Activated CD4-positive, alpha-beta T cell treated with anti-CD3 and anti-CD28 coated beads for 36 hours (primary cell): ENCODE measurements at places on chromosomes 2 and 18.

DNA sequence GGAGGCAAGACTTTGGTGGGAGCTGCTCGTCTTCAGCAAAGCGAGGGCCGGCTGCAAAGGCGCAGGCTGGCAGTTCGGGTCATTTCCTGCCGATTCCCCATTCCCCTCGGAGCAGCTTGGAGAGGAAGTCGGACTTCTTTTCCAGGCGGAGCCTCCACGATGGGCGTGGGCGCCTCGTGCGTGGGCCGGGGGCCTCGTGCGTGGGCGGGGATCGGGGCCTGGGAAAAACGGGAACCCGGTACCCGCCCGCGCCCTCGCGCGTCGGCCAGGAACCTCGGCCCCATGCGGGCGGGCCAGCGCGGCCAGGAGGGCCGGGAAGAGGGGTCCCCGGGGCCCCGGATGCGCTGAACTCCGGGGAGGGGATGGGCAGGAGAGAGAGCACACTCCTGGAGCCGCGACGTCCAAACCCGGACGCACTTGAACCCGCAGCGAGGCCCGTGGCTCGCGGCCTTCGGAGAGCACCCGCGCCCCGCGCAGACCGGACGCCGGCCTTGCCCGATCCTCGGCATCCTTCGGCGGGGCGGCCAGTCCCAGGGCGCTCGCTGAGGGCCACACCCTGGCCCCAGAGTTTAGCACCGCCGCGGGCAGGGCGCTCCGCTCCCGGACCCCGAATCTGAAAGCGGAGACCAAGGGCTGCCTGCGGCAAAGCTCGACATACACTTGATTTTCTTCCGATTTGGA is 368.4 kb downstream of the MTX2 start:
- peak; percentile 9 for DNase-seq

DNA sequence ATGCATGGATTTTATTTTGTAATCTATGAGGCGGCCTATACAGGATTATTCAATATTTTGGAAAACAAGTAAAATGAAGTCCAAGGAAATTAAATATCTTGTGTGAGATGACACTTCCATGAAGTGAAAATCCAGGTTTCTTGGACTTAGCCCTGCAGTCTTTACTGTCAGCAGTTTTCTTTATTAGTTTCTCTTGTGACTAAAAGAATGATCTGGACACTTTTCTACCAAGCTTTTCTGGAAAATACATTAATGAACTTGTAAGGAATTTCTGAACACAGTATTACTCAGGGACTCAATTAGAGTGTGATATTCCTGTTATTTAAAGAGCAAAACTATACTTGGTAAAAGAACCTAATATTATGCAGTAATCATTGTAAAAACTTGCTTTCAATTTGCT is 610.4 kb upstream of the SLC8A1 start:
- DNase-seq, result no peak

GRCh38 chr2:68736086-68736485 is 1.5 kb downstream of the ARHGAP25 start:
- no peak for DNase-seq

GRCh38 chr2:39954346-39954745 is 175.3 kb upstream of the THUMPD2 start:
- DNase-seq, result no peak

DNA sequence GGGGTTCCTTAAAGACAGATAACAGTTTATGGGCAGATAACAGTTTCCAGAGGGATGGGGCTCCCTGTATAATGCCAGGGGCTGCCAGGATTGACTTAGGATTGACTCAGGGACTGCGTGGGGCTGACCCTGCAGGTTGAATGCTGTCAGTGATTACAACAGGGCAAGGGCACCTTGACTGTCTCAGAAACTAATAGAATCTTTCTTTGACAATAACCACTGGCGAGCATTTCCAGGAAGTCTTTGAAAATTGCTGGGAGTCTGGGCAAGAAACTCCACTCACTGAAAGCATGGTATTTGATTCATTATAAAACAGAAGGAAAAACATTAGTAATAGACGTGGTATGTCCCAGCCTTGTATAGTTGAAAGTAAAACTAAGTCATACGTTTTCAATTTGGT is 101.0 kb downstream of the GPD2 start:
- no peak for DNase-seq

GRCh38 chr2:54586062-54586461 is 129.9 kb downstream of the SPTBN1 start:
- no peak for DNase-seq

DNA sequence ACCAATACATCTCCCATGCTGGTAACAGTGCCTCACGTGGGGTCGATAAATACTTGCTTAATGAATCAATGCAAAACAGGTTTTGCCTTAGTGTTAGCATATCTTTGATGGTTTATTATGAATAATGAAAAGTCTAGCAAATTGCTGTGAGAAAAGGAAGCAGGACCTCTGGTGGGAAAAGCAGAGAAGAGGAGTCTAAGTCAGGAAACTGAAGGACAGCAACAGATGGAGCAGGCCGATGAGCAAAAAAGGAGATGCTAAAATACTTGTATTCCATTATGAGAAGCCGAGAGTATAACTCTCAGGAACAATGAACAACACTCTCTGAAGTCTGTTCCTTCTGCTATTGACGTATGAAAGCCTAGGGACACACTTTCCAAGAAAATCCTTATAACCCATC is 555.2 kb upstream of the KLHL29 start:
- no peak for DNase-seq

- no peak for DNase-seq
Observed at GRCh38 chr2:30960213-30960612, 153.0 kb upstream of the CAPN13 start.

DNA sequence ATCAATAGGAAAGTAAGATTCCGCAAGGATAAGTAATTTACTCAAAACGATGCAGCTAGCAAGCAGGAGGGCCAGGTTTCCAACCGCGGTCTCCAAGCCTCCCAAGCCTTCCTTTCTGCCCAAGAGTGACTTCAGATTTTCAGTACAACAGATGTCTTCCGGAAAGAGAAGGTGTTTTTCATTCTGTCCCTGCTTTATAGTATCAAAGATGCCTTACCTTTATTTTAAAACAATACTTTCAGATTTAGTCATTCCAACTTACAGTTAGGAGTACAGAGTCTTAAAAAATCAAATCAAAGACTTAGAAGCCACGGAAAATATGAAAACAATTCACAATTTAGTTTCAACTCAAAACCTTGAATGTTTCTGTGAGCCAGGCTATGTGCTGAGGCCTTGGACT is 43.6 kb downstream of the CYB5A start:
- DNase-seq, result no peak

DNA sequence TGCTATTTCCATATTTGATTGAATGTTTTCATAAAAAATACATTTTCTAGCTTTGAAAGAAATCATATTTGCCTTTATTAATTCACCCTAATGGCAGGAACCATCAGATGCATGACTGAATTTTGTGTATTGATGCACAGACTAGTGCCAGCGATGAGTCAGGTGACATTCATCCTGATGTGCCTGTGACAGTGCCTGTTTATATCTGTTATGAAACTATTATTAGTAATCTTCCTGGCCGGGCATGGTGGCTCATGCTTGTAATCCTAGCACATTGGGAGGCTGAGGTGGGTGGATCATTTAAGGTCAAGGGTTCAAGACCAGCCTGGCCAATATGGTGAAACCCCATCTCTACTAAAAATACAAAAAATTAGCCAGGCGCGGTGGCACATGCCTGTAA is 170.0 kb downstream of the TSN start:
- no peak for DNase-seq

- no peak for DNase-seq
Observed at GRCh38 chr18:48295586-48296311, 113.4 kb downstream of the ZBTB7C start.
